ENCODE measurements at places on chromosomes 5 and 9.

DNA sequence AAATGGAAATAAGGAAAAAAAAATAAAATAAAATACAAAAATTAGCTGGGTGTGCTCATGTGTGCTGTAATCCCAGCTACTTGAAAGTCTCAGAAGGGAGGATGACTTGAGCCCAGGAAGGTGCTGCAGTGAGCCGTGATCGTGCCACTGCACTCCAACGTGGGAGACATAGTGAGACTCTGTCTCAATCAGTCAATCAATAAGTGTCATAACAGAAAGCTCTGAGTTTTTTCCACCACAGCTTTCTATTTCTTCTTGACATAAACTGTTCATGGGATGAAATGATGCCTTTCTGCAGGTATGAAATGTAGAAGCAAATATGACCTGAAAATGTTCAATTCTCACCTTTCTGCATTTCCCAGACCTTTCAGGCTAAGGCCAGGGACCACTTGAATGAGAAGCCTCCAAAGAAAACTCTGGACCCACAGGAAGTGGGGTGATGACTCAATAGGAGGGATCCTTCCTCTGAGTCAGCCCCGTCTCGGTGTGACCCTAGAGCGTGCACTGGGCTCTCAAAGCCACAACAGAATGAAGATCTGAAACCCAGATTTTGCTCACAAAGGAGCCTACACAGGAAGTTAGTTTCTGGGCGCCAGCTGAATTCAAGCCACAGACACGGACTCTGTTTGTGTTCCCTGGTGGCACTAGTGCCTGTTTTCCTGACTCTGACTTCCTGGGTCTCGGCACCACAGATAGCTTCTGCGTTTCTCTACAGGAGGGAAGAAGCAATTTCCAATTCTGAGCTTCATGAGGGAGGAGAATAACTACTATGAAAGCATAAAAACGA, 62.0 kb downstream of the ANKH start:
- peak; percentile 47 for DNase-seq

GRCh38 chr9:14325147-14325546, 11.2 kb upstream of the NFIB start:
- DNase-seq: no peak

GRCh38 chr5:87877023-87877422, 391.6 kb downstream of the TMEM161B start:
- no peak for DNase-seq

GRCh38 chr5:148828511-148829247, 2.3 kb downstream of the ADRB2 start:
- DNase-seq: no peak

DNA sequence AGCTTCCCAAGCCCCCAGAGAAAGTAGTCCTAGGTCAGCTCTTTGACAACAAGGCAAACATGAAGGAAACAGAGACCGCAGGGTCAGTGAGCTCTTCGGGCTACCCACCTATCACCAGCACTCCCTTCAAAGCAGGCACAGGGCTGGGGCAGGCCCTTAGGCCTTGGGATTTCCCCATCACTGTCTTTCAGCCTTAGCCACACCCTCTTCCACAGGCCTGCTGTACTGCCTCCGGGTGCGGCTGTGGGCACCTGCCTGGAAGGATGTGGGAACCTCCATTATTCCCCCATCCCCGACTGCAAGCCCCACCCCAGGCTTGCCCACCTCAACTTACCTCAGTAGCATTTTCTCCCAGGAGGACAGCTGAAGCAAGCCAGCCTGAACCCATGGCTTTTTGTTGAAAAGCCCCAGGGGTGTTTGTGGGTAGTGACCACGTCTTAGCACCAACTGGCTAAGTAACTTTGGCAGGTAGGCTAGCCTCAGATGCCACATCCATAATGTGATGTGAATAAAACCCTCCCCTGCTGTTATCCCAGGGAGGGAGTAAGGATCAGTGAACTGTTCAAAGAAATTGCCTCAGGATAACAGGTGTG, 100.2 kb downstream of the PIK3R1 start:
- DNase-seq: no peak
